ENCODE measurements at places on chromosomes 16 and 17. TPM values are rescaled to one million over a fixed set of nuclear protein-coding genes. Genes with fewer than 3 reads are reported as not detected.
A peak's percentile ranks its signal among the peaks of the same experiment; 100 is the strongest.

DNA sequence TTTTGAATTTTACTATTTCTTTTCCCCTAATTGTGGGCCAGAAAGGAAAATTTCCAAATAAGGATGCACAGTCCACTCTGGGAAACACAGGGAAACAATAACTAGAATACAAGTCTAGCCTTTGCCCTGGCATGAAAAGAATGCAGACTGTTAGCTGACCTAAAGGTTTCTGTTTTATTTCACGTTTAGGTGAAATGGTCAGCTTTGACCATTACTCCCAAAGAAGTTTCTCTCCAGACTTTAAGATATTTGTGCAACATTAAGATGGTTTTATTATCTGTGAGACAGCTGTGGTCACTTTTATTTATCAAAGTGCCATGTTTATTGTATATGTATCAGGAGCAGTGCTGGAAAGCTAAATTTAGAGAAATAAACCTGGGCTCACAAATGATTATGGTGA is 163.9 kb downstream of the SPECC1 start:
- DNase-seq = no peak
- no peak overlapping the region for H3K4me3 ChIP-seq
- no peaks in the 10 kb centered on the region for H3K4me1 ChIP-seq
- no peak overlapping the region for H3K27ac ChIP-seq

DNA sequence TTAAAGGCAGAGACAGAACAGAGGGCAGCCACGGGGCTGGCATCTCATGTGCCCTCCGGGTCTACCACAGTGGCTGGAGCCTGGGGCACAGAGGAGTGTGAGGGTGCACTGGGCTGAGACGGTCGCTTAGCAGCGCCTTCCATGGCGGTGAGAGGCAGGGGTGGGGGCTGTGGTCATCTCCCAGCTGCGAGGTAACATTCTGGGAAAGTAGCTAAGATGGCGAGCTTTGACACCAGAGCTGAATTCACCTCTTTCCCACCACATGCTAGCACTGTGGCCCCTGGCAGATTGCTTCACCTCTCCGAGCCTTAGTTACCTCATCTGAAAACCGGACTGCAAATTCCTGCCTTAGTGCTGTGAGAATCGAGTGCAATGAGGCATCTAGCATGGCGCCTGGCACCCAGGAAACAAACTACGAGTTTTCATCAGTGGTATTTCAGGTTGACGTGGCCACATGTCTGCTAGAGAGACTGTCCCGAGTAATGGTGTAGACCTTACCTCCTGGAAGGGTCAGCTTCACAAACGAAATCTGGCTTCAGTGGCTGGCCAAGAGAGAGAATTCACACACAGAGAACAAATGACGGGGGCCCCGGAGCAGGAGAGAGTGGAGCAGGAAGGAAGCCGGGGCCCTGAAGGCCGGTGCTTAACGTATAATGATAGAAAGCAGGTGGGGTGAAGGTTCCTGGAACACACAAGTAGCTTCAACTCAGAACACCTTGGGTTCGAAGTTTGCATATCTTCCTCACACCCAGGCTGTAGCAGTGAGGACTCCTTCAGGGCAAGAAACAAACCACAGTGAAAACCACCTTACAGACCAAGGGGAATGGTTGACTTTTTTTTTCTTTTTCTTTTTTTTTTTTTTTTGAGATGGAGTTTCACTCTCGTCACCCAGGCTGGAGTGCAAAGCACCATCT is 63.9 kb upstream of the RPH3AL start:
- no peak overlapping the region for H3K4me3 ChIP-seq
- H3K4me1 ChIP-seq = peaks cover 12% of the 10 kb centered on the region

GRCh38 chr17:44354582-44355561 is 8.8 kb downstream of the FAM171A2 start:
- no peaks in the 10 kb centered on the region for H3K27me3 ChIP-seq
- DNase-seq = no peak
- no peak overlapping the region for H3K4me3 ChIP-seq
- no peaks in the 10 kb centered on the region for H3K4me1 ChIP-seq

GRCh38 chr17:16282522-16282921 is 65.5 kb downstream of the PIGL start:
- H3K27ac ChIP-seq = no peak overlapping the region
- peaks cover 25% of the 10 kb centered on the region for H3K4me1 ChIP-seq
- H3K27me3 ChIP-seq = no peaks in the 10 kb centered on the region
- no peaks in the 10 kb centered on the region for H3K36me3 ChIP-seq

DNA sequence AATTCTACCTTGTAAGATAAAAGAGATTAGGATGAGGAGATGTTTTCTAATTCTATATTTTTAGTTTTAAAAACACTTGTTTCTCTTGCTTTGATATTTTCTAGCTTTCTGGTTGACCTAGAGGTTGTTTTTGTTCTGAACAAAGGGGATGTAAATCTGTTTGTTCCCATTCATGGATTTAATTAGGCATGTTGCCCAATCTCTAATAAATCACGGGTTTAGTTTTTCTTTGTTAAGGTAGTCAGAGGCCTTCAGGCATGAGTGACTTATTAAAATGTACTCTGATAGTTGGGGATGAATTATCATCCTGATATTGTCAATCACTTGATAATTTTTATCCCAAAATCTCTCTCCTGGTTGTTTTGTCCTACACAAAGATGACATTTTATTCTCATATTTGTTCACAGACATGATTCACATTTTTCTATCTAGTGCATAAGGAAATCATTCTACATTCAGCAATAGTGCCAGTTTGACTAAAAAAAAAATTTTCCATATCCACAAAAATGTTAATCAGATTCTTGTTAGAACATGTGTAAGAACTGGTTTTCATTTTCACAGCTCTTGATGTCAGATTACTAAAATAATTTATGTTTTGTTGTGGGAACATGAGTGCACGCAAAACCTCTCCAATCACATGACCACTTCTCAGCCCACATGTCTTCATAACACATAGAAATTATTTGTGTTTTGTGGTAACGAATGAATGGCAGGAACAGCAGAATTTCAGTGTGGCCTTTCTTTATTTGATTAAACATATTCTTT is 95.7 kb upstream of the AKTIP start:
- H3K4me3 ChIP-seq = no peak overlapping the region
- no peaks in the 10 kb centered on the region for H3K36me3 ChIP-seq
- no peak overlapping the region for H3K27ac ChIP-seq
- no peaks in the 10 kb centered on the region for H3K27me3 ChIP-seq
- no peaks in the 10 kb centered on the region for H3K4me1 ChIP-seq

GRCh38 chr16:67169011-67169451 is 1.3 kb upstream of the NOL3 start:
- H3K4me1 ChIP-seq = peaks cover 53% of the 10 kb centered on the region
- H3K36me3 ChIP-seq = peaks cover 9% of the 10 kb centered on the region
- H3K27me3 ChIP-seq = peaks cover 20% of the 10 kb centered on the region

DNA sequence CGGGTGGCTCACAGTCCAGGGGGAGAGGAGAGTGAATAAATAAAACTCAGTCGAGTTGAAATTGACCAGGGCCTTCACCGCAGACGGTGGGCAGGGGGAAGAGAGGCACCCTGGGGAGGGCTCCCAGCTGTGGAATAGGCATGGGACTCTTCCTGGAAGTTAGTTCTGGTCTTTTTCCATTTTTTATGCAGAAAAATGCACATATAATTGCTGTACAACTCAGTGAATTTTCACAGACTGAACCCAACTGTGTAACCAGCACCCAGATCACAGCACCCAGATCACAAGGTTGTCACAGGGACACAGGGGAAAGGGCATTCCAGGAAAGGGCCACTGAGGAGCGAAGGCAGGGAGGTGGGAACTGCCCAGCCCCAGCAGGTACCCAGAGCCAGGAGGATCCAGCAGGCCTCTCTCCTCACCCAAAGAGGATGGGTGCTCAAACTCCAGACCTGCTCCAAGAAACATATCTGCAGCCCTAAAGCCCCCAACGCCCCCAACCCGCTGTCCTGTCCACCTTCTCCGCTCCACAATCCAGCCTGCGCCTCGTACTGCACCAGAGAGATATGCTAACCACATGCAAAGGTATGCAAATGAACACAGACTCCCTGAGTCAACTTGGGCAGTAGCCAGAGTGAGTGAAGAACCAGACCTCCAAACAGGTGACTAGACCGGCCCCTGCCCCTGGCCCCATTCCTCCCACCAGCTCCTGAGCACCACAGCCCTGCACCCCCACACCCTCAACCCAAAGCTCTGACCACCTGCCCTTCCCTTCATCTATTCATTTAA is 29.1 kb upstream of the EIF1 start:
- H3K27ac ChIP-seq = no peak overlapping the region
- no peaks in the 10 kb centered on the region for H3K27me3 ChIP-seq
- no peak overlapping the region for H3K4me3 ChIP-seq
- H3K4me1 ChIP-seq = no peaks in the 10 kb centered on the region

- no peak for DNase-seq
- H3K27ac ChIP-seq = no peak overlapping the region
- H3K36me3 ChIP-seq = no peaks in the 10 kb centered on the region
- H3K4me1 ChIP-seq = no peaks in the 10 kb centered on the region
- no peak overlapping the region for H3K4me3 ChIP-seq
- H3K27me3 ChIP-seq = no peaks in the 10 kb centered on the region
Measured at GRCh38 chr17:48187872-48188608, 80.5 kb downstream of the SNX11 start.

DNA sequence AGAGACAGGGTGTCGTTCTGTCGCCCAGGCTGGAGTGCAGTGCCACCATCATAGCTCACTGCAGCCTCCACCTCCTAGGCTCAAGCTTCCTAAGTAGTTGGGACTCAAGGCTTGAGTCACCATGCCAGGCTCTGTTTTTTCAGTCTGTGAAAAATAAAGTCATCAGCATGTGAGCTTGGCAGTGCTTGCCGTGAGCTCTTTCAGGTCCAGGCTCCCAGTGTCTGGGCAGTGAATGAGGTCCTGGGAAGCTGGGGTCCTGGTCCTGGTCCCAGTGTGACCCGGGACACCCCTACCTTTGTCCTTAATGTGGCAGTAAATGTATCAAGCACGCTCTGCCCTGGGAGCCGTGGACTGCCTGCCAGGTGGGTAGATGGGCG is 22.9 kb upstream of the RPL13 start:
- no peak overlapping the region for H3K4me3 ChIP-seq
- no peak for DNase-seq
- H3K27ac ChIP-seq = no peak overlapping the region
- peaks cover 9% of the 10 kb centered on the region for H3K4me1 ChIP-seq
- H3K36me3 ChIP-seq = peaks cover 83% of the 10 kb centered on the region

- H3K36me3 ChIP-seq = no peaks in the 10 kb centered on the region
- DNase-seq = no peak
- H3K27me3 ChIP-seq = peaks cover 12% of the 10 kb centered on the region
- H3K4me3 ChIP-seq = no peak overlapping the region
Measured at GRCh38 chr17:43988301-43988700, 16.1 kb upstream of the NAGS start.

DNA sequence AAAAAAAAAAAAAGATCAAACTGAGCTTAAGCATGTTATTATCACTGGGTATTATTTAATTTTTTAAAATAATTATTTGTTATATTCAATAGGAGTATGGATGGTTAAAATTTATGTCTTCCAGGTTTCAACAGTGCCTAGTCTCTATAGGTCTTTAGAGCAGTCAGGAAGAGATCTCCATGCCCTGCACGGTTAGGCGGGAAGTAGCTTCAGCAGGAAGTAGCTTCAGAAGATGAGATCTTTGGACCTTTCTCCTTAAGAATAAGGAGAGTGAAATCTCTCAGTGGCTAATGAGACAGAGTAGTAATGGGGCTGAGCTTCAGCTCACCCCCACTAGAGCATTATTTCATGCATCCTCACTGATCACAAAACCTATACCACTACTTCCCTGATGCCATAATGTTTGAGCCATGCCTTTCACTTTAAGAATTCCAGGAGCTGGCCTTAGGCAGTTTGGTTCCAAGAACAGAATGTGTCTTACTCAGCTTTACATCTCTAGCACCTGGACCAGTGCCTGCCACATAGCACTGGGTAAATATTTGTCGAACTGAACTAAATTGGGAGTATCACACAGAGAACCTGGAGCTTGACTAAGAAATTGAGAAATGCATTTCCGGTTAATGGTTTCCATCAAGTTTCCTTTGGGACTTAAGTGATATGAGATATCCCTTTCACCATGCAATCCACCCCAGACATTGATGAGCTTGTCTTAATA is 43.5 kb downstream of the SCPEP1 start:
- peak overlapping the region; percentile 70 for H3K27ac ChIP-seq
- peaks cover 57% of the 10 kb centered on the region for H3K4me1 ChIP-seq
- H3K36me3 ChIP-seq = no peaks in the 10 kb centered on the region
- H3K27me3 ChIP-seq = no peaks in the 10 kb centered on the region

DNA sequence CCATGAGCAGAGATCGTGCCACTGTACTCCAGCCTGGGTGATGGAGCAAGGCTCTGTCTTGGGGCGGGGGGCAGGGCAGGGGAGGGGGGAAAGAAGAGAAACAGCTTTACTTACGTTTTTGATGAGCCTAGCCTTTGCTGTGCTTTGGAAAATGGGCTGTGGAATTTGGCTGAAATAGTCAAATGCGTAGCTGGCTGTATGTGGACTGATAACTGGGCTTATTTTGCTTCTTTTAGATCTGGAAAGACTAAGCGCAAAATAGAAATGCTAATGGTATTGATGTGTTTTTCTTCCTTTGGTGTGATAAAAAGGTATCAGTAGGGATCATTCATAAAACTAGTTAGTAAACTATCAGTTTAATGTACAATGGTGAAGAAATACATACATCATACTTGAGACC is 346.4 kb downstream of the WWOX start:
- H3K36me3 ChIP-seq = no peaks in the 10 kb centered on the region
- no peak overlapping the region for H3K27ac ChIP-seq
- H3K4me3 ChIP-seq = no peak overlapping the region
- H3K27me3 ChIP-seq = no peaks in the 10 kb centered on the region
- H3K4me1 ChIP-seq = no peaks in the 10 kb centered on the region

GRCh38 chr17:21275047-21275578 is 9.4 kb upstream of the MAP2K3 start:
- H3K27ac ChIP-seq = peak overlapping the region; percentile 76
- H3K36me3 ChIP-seq = no peaks in the 10 kb centered on the region
- no peak for DNase-seq
- peaks cover 42% of the 10 kb centered on the region for H3K4me1 ChIP-seq
- H3K4me3 ChIP-seq = peak overlapping the region; percentile 65
- H3K27me3 ChIP-seq = no peaks in the 10 kb centered on the region

GRCh38 chr17:46001390-46002310 is 2.6 kb downstream of the STH start:
- H3K27ac ChIP-seq = no peak overlapping the region
- DNase-seq = no peak
- H3K27me3 ChIP-seq = no peaks in the 10 kb centered on the region
- H3K4me3 ChIP-seq = no peak overlapping the region

DNA sequence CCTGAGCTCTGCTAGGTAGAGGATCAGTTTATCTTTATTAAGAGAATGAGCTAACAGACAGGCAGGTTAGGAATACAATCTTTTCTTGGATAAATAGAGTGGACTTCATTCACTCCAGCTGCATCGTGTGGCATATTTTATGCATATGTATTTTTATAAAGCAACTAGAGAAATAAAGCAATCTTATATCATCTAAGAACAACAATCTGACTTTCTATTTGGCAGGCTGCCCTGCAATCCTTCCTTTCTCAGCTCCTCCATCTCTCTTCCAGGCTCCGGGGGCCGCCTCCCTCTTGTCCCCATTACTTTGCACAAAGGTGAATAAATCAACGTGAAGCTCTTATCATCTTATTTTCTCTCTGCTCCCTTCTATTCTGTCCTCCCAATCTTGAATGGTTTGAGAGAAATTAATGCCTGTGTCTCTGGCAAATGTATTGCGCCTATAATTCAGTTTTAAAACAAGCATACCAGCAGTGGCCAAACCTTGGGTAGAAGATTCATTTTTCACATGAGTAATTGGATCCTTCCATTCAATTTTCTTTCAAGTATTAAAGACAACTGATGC is 64.5 kb downstream of the HS3ST3A1 start:
- no peak overlapping the region for H3K27ac ChIP-seq
- no peaks in the 10 kb centered on the region for H3K27me3 ChIP-seq
- H3K4me3 ChIP-seq = no peak overlapping the region
- no peaks in the 10 kb centered on the region for H3K4me1 ChIP-seq
- H3K36me3 ChIP-seq = no peaks in the 10 kb centered on the region

Gene ZP2
- total RNA-seq = not detected

Gene C1QTNF1
- total RNA-seq = 115 TPM

Gene RRN3
- 25.9 TPM for total RNA-seq

Gene DDX52
- total RNA-seq = 13.1 TPM
